ENCODE measurements at places on chromosomes 16 and 17.

DNA sequence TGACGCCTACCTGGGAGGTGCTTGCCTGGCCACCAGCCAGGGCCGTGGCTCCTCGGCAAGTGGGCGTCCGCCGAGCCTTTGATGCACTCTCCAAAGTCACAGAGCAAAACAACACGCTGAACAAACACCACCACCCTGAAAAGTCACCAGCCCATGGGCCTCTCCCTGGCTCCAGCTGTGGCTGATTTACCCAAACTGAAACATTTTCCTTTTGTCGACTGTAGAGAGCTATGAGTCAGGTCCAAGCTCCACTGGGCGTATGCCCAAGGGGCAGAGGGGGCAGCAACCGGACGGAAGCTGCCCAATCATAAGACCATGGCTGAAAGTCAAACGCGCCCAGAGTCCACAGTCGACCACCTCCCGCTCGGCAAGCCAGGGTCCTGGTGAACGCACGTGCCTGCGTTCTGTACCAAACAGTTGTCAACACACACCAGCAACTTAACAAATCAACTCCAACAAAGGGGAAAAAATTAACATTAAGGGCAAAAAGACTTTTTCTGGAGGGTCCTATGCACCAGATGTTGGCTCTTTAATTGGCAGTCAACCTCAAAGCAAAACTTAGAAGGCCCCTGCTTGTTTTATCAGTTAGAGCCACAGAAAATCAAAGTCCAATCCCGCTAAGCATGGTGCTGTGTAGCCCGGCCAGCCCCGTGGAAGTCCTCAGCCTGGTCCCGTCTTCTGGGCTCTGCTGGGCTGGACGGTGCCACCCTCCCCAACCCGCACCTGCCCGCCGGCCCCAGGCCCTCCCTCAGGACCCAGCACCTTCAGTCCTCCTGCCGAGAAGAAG, 47.3 kb downstream of the TBC1D16 start:
- peak; percentile 84 for DNase-seq

GRCh38 chr17:80394629-80395216, 20.2 kb upstream of the ENDOV start:
- DNase-seq = no peak

- DNase-seq = peak; percentile 65
Measured at GRCh38 chr16:23466162-23466885, 13.3 kb upstream of the COG7 start.

GRCh38 chr17:59437791-59438281, 106.4 kb downstream of the YPEL2 start:
- no peak for DNase-seq

DNA sequence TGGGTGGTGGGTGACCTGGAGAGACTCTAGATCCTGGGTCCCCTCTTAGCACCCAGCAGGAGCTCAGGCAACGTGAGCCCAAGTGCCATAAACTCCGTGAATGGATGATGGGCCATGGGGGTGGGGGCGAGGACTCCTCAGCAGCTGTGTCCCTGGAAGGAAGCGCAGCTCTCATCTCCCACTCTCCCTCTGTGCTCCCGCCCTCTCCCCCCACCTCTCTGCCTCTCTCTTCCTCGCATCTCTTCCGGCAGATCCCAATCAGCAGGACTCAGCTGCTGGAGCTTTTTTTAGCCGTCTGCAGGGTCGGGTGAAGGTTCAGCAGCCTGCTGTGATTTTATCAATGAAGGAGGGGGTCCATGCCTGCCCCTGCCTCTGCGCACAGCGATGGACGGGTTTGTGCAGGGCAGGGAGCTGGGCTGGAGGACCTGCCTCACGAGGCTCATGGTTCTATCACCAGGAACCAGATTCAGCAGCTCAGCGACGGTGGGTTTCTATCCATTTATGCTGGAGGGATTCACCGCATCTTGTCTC, 8.3 kb downstream of the CCR7 start:
- DNase-seq = no peak

DNA sequence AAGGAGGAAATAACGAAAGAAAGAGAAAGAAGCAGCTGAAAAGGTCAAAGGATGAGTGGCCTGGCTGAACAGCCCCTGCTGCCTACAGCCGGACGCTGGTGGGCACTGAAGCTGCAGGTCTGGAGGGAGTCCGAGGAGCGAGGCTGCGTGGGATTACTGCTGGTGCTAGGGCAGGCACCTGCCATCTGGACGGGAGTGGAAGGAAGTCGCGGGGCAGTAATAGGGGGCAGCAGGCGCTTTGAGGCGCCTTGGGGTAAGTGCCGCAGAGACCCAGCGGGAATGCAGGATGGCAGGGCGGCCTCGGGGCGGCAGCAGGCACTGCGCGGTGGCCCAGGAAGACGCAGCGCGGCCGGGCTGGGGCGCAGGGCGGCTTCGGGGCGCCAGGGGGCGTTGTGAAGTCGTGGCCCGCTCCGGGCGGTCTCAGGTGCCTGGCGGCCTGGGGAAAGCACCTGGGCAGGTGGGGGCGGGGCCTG, 303 bp upstream of the SCNN1G start:
- DNase-seq = peak; percentile 86

- no peak for DNase-seq
Measured at GRCh38 chr17:44192750-44193149, 6.0 kb downstream of the TMUB2 start.

GRCh38 chr17:62739645-62740388, 68.3 kb downstream of the MARCHF10 start:
- no peak for DNase-seq

DNA sequence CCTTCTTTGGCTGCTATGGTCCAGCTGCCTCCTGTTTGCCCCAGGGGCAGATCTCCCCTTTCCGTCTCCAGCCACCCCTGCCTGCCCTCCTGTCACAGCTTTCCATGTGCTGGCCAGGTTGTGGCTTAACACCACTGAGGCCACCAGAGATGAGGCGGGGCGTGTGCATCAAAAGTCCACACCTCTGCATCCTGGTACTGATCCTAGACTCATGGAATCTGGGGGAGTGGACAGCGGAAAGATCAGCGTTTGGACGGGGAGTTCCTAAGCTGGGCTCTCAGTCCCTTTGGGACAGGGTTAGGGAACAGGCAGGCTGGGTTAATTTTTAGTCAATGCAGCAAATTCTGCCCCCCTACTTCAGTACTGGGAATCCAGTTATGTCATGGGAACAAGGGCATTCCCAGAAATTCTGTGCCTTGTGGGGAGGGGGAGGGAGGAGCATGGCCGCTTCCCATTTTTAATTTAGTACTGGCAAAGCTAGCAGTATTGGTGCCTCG, 3.9 kb downstream of the IGFBP4 start:
- DNase-seq = no peak

Measured in astrocyte of the hippocampus (primary cell).